GOT3 (cell line): ENCODE measurements at places on chromosomes 1 and 21.

DNA sequence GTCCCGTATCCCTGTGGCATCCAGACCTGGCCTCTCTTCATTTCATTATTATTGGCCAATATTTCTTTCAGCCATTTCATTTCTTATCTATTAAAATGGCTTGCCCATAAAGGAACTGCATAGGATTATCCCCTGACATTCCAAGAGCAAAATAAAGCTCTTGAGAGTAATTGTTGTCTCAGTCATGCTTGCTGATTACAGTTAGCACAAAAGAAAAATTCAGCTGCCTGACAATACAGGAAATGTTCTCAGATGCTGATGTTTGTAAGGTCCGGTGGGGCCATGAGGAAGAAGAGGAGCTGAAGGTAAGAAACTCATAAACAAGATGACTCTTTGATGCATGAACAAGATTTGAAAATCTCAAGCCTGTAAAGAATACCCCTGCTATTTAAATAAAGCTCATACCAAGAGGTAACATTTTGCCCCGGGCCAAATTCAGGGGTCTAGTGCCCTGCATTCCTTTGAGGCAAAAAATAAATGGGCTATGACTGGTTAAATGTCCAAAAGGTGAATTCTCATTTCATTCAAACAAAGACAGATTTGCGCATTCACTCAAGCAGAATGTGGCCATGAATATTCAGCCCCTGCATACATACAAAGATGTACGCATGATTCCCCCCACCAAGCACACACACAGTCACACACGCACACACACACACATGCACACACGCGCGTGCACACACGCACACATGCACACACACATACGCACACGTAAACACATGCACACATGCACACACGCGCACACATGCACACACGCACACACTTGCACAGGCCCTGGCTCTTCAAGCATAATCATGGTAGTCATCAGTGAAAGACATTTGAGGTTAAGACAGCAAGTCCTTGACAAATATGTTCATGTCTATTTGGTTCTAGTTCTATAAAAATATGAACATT lies 44.8 kb downstream of the KCNJ15 start:
- DNase-seq: no peak

- no peak for DNase-seq
Observed at GRCh38 chr1:37415611-37416244, 58.7 kb upstream of the ZC3H12A start.

DNA sequence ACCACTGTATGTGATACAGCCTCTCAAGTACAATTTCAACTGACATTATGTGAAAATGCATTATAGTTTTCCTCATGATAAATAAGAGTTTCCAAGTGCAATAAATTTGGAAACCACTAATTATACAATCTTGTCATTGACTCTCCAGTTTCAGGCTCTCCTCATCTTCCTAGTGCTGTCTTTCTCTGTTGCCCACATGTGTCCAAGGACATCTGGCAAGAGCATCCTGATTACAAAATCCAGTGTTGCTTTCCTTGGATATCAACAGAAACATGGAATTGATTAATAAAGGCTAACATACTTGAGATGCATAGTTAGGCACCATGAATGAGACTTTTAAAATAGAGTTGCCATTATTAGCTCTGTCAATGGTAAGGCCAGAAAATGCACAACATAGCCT lies 15.6 kb upstream of the MAP10 start:
- DNase-seq: no peak

DNA sequence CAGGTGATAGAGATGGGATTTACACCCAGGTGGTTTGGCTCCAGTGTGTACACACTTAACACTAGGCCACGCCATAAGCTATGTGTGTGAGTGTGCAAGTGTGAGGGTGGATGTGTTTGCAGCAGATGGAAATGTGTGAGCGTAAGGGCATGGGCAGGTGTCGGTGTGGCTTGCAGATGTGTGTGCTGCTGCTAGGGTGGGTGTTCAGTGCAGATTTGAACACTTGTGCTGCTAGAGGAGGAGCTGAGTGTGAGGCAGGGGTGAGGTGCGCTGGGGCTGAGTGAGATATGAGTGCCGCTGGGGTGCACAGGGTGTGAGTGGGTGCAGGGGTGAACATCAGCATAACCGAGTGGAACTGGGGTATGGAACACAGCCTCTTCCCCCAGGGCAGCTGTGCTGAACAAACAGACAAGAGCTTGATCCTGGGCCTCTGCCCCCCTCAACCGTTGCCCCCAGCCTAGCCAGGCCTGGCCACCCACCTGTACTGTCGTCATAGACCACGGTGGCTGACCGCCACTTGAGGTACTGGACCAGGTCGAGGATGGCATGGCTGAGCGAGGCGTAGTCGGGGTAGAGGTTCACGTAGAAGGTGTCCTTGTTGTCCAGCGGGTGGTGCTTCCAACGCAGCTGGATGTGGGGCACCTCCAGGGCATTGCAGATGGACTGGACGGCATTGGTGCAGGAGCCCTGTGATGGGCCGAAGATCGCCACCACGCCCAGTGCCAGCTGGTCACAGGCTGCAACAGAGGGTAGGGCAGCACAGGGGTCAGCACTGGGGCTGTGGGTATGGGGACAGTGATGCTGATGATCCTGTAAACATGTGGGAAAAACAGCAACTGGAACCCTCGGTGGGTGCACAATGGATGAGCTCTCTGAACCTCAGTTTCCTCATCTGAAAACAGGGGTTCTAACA lies 153.9 kb downstream of the GRIK3 start:
- no peak for DNase-seq
